ENCODE measurements at places on chromosomes 1 and 21.

DNA sequence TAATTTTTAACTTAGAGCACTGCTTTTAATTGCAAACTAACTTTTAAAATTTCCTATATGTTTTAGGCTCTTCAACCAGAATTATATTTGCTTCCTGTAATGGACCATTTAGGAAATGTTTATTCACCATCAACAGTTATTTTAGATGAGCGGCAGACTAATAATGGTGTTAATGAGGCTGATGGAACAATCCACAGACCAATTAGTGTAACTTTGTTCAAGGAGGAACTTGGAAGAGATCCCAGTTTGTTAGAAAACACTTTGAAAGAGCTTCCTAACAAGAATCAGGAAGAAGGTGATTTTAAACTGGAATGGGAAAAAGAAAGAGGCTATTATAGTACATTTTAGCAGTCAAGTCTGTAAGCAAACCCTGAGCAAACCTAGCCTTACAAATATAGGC is 19.4 kb upstream of the GNG5 start:
- DNase-seq: no peak

DNA sequence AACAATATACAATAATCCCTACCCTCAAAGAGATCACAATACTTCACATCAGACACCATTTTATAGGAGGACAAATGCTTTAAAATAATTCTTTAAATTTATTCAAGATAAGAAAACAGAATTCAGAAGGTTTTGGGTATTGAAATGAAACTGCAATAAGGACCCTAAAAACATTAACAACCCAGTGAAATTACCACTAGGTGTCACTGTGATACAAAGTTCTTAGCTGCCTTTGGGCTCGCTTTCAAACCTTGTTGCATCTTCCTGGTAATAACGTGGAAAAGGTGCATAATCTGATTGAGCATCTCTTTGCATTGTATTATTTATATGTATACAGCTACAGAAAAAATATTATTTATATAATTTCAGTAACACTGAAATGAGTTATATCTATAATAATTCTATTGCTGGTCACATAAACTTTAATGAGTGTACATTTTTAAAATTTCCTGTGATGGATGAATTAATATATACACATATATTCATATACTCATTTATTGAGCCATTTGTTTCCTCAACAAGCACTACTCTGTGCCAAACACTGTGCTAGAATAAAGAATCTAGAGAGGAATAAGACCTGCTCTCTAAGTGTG is 185.2 kb downstream of the FAF1 start:
- DNase-seq: no peak

GRCh38 chr1:155051342-155051776 is 243 bp downstream of the ADAM15 start:
- DNase-seq: no peak

DNA sequence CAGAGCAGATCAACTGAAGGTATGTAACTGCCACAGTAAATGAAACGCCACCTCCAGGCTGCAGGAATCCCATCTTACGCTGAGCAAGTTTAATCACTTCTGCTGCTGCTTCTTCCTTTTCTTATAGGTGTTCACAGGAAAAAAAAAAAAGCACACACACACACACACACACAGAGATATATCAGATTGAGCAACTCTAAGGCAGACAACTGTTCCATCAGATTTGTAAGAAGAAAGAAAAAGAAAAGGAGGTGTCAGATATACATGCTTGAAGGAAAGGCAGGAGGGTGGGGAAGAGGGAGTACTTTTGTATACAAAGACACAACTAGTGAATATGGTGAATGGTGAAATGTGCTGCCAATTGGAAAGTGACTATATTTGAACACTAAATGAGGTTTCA is 28.6 kb downstream of the DSTYK start:
- DNase-seq: no peak

DNA sequence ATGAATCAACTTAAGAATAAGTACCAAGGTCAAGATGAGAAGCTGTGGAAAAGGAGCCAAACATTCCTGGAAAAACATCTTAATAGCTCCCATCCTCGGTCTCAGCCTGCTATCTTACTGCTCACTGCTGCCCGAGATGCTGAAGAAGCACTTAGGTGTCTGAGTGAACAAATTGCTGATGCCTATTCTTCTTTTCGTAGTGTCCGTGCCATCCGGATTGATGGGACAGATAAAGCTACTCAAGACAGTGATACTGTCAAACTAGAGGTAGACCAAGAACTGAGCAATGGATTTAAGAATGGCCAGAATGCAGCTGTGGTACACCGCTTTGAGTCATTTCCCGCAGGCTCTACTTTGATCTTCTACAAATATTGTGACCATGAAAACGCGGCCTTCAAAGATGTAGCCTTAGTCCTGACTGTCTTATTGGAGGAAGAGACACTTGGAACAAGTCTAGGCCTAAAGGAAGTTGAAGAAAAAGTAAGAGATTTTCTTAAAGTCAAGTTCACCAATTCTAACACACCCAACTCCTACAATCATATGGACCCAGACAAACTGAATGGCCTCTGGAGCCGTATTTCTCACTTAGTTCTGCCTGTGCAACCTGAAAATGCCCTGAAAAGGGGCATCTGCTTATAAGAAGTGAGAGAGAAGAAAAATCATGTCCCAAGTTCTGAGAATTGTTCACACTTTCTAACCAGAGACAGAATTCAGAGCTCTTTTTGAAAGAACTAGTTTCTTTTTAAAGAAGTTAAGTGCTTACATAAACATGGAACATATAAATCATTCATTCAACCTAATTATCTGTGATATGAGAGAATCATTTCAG is 35.7 kb downstream of the TOR1AIP1 start:
- DNase-seq: no peak

GRCh38 chr1:43423672-43424550 is 29.8 kb downstream of the HYI start:
- no peak for DNase-seq

DNA sequence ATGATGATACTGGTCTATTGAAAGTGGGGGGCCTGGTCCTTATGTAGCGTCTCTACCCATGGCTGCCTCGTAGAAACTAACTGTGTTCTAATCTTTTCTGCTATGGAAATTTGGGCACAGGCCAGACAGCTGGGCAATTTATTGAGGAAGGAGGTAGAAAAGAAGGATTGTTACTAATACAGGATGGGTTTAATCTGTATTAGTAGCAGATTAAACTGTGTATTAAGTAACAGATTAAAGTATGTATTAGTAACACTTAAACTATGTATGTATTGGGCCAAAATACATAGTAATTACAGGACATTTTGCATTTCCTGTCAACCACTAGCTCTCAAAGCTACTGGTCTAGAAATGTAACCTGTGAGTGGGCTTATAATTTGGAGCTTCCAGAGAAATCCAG is 142.0 kb downstream of the MAST2 start:
- no peak for DNase-seq

DNA sequence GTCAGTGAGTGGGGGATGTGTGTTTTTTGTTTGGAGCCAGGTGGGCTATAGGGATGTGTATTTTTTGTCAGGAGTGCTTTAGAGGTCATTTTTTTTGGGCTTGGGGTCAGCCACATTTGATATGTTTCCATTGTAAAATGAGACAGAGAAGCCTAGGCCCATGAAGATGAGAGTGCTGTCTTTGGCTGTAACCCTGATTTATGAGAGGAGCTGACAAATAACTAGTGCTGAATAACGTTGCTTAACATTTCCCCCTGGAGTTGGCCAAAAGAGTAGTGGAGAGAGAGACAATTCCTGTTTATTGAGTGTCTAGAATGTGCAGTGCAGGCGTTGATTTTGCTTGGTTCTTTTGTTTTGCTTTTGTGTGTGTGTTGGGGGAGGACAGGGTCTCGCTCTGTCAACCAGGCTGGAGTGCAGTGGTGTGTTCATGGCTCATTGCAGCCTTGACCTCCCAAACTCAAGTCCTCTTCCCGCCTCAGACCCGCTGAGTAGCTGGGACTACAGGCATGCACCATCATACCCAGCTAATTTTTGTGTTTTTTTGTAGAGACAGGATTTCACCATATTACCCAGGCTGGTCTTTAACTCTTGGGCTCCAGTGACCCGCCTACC is 64.7 kb downstream of the S1PR1 start:
- no peak for DNase-seq

- DNase-seq: no peak
Observed at GRCh38 chr1:222334026-222334680, 213.8 kb downstream of the HHIPL2 start.

- no peak for DNase-seq
Observed at GRCh38 chr21:38294609-38295008, 37.8 kb downstream of the KCNJ15 start.

DNA sequence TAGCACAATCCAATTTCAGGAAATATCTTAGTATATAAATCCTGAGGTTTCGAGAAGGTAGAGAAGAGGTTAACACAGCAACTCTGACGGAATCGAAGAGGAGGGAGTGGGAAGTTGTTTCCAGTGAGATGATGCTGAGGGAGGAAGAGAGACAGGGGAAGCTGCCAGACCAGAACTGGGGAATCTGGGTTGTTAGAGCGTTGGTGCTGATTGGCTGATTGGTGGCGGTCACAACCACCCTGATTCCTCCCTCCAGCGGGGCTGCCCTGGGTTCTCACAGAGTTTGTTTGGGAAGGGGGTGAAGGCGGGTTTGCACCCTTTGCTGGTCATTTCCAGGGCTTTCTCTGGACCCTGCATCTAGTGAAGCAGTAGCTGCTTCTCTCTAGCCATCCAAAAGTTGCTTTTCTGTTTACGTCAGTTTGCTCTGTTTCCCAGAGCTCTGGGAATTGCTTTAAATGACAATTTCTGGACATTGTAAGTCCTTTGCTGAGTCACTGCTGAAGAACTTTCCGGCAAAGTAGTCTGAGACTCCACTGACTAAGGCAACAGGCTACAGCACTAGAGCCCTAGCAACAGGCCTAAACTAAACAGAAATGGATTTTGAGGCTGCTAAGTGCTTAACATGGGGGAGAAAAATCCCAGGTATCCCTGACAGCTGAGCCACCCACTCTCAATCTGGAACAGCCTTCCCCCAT is 90.1 kb downstream of the TENT5C start:
- no peak for DNase-seq

DNA sequence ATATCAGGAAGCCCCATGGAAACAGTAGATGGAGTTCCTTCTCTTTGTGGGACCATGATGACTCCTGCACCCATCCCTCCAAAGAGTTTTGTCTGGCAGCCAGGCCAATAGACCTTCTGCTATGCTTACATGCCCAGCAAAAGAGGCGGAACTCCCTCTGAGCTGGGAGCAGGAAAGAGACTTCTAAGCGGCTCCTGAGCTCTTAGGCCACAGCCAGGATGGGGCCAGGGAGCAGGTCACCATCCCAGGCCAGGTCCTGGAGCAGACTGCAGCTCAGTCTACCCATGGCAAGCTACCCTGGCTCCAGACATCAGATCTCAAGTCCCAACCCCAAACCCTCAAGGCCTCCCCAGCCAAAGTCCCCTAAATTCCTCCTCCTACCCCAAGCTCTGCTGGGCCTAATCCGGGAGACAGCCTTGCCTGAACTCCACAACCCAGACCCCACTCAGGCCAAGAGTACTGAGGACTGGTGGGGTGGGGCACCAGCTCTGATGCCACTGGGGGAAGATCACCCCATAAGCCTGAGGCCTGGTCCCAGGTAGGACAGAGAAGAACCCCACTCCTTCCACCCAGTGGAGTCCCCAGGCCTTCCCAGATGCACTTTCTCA is 387.9 kb downstream of the MATN1 start:
- DNase-seq: no peak

- no peak for DNase-seq
Observed at GRCh38 chr1:80341021-80341420, 1334.5 kb upstream of the ADGRL4 start.

DNA sequence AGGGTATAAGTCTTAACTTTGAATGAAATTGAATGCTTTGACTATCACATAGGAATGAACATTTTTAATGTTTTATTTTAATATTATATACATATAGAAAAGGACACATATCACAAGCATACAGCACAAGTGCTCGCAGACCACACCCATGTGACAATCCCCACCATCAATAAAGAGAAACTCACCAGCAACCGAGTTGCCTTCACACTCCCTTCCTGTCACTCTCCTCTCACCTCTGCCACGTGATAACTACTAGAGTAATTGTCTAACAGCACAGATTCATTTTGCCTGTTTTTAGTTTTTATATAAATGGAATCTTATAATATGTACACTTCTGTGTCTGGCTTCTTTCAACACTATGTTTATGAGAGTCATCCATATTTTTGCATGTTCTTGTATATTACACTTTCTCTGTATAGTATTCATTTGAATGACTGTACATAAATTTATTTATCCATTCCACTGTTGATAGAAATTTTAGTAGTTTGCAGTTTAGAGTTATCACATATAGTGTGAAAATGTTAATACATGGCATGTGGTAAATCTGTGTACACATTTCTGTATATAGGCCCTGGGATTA is 304.9 kb upstream of the DUSP10 start:
- DNase-seq: no peak

All from stimulated activated CD8-positive, alpha-beta memory T cell treated with anti-CD3 and anti-CD28 coated beads, Interleukin-4, amount 100 ng/mL, for 1 hour (primary cell).